Renal cortical epithelial cell (primary cell): ENCODE measurements at places on chromosomes 16 and 17. TPM values are rescaled to one million over a fixed set of nuclear protein-coding genes. Genes with fewer than 3 reads are reported as not detected.

Gene IRX3
- under 0.01 and 14.6 TPM in 2 replicates for total RNA-seq

Gene DNASE1L2
- total RNA-seq, result 0.17 and 1.1 TPM in 2 replicates

Gene XAF1
- total RNA-seq, result 6.9 and 15.1 TPM in 2 replicates

Gene MT1G
- total RNA-seq, result 7.8 and 10.5 TPM in 2 replicates

Gene OTOP3
- not detected in 2 replicates for total RNA-seq

Gene MYO15A
- total RNA-seq, result 0.45 TPM in 1 of 2 replicates, not detected in the other

Gene FOXN1
- total RNA-seq, result not detected in 2 replicates

Gene ZPBP2
- total RNA-seq, result not detected in 2 replicates

Gene KRTAP1-1
- total RNA-seq, result 0.25 and 0.35 TPM in 2 replicates

Gene CDRT15L2
- not detected in 2 replicates for total RNA-seq

Gene P2RX1
- not detected in 2 replicates for total RNA-seq

Gene CBLN1
- not detected in 2 replicates for total RNA-seq

Gene SYT17
- 0.30 TPM in 1 of 2 replicates, not detected in the other for total RNA-seq

Gene CPHXL2
- not detected in 2 replicates for total RNA-seq

Gene SMTNL2
- total RNA-seq, result under 0.01 and 16.1 TPM in 2 replicates
